A172 (cell line): ENCODE measurements at places on chromosomes 7 and 10. TPM values are rescaled to one million over a fixed set of nuclear protein-coding genes. Genes with fewer than 3 reads are reported as not detected.

The GBX1 gene
- total RNA-seq = 0.41 TPM in 1 of 2 replicates, not detected in the other

The VIPR2 gene
- total RNA-seq = 0.12 TPM in 1 of 2 replicates, not detected in the other

The KLF14 gene
- 0.02 and 0.60 TPM in 2 replicates for total RNA-seq

The OPN4 gene
- 0.31 TPM in 1 of 2 replicates, not detected in the other for total RNA-seq

DNA sequence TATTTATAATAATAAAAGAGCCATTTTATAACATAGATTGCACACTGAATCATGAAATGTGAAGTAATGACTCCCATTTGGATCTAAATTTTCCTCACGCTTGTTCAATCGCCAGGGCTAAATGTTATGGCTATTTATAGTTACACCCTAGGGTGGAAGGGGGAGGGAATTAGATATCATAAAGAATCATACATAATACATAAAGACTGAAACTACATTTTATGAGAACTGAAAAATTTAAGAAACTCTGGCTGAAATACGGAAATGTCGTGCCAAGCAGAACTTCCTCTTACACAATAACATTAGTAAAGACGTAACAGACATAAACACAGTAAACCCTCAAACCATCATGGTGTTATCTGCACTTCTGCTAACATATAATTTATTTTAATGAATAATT, 327.5 kb upstream of the PHF14 start:
- DNase-seq = no peak

DNA sequence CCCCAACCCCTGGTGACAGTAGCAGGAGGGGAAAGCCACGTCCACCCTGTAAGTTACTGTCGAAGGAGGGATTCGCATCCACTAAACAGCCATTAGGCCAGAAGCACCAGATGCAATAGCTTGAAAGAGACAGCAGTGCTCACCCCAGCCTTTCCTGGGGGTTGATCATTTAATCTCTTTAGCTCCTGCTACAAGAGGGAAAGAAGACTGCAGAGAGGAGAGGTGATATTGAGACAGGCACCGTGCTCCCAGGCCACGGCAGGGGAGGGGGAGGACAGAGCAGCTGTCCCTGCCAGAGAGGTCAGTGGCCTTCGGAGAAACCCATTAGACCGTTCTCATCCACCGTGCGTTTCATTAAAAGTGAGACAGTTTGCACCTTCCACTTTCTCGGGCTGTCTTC, 148.3 kb downstream of the CDH23 start:
- DNase-seq = no peak

- DNase-seq = peak; percentile 49
Measured at GRCh38 chr7:16695621-16696237, 49.7 kb downstream of the BZW2 start.

GRCh38 chr7:22296265-22296566, 60.7 kb downstream of the RAPGEF5 start:
- no peak for DNase-seq

GRCh38 chr10:127198307-127198706, 1.9 kb upstream of the INSYN2A start:
- no peak for DNase-seq

GRCh38 chr7:95342642-95343307, 18.4 kb upstream of the PON1 start:
- no peak for DNase-seq

DNA sequence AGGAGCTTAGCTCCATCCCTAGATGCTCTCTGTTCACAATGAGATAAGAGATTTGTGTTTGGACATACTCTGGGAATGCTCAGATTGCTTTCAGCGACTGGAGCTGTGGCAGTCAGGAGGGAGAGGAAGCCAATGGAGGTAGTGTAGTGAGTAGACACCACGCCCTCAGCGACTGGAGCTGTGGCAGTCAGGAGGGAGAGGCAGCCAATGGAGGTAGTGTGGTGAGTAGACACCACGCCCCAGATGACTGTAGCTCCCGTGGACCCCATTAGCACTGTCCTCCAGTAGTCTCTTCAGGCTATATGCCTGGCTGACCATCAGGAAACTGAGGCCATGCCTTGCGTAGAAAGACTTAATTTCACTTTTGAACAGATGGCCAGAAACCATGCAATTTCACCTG, 1033.8 kb downstream of the NRG3 start:
- no peak for DNase-seq

DNA sequence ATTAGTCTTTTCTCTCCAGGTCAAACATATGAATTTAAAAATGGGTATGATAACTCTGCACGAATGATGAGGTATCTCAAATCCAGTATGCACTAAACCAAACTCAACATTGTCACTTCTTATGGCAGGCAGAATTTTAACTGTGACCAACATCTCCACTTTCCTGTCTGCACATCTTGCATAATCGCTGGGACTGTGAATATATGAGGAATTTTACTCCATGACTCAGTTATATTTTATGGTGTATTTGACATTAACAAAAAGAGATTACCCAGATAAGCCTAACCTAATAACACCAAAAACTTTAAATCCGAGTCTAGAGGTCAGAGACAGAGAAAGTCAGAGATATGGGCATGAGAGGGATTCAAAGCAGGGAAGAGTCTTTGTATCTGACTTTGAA, 454.5 kb upstream of the SEMA3D start:
- no peak for DNase-seq

- DNase-seq = peak; percentile 8
Measured at GRCh38 chr10:74179111-74179710, 28.2 kb downstream of the ADK start.

DNA sequence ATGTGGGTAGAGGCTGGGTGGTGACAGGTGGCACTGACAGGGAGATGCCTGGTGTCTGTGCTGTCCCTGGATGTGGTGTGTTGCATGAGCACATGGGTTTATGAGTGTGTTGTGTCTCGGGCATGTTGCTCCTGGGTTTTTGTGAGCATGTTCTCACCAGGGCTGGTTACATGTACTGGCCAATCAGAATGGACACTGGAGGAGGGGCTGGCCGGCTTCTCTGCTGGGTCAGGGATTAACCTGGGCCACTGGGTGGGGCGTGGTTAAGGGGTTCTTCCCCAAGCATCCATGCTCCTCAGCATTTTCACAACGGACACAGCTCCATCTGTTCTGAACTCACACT, 20.8 kb upstream of the VOPP1 start:
- DNase-seq = no peak

DNA sequence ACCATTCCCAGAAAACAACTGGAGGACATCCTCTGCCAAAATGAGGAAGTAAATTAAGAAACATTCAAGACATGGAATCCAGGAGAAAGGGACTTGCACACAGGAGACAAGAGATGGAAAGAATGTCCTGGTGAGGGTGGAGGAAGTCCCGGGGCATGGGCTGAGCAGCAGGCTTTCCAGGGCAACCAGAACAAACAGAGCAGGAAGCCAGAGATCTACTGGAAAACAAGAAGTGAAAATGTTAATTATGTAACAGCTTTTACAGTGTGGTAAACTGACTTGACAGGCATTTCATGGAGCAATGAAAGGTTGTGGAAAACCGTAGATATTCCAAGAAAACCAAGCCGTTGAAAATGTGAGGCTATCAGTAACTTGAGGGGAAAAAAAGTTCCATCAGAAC, 55.2 kb upstream of the ZNF746 start:
- DNase-seq = no peak

DNA sequence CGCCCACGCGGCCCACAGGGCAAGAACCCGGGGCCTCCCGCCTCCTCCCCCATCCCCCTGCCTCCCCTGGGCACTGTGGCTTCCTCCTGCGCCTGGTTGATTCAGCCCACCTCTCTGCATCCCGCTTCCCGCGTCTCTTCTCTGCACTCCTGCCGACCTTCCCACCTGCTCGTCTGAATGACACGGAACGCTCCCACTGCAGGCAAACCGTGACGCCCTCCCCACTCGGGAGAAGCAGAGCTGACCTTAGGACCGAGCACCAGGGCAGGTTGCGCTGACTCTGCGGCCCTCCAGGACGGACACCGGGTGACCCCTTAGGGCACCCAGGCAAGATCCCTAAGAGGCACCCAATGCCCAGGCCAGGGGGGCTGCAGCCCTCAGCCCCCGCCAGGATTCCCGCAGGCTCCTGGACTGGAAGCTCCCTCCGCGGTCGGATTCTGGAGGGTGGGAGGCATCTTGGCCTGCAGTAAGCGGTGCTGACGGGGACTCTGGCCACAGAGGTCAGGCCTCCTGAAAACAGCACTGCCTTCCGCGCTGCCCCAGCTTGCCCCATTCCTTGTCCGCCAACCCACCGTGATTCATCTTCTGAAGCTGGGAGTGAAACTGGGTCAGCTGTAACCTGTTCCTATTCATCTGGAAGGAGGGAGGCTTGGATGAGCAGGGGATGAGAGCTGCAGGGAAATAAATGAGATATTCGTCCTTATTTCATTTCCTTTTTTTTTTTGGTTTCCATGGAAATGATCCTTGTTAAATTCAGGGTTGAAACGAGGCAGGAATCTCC, 990 bp downstream of the CALML3 start:
- DNase-seq = no peak
